ENCODE measurements at places on chromosomes 1 and 21.

GRCh38 chr21:25983745-25984144, 186.8 kb downstream of the APP start:
- no peak for DNase-seq

DNA sequence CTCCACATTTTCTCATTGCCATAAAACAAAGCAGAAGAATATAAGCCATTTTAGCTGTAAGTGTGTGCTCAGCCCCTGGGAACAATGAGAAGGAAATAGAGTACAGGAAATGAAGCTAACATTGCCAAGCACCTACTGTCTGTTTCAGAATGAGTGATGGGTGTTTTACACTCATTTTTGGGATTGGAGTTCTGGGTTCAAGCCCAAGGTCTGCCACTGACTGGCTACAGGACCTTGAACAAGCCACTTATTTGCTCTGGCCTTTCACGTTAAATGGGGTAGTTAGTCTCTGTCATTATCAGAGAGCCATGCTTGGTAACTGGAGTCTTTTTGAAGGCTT, 80.7 kb upstream of the KAZN start:
- DNase-seq = no peak

DNA sequence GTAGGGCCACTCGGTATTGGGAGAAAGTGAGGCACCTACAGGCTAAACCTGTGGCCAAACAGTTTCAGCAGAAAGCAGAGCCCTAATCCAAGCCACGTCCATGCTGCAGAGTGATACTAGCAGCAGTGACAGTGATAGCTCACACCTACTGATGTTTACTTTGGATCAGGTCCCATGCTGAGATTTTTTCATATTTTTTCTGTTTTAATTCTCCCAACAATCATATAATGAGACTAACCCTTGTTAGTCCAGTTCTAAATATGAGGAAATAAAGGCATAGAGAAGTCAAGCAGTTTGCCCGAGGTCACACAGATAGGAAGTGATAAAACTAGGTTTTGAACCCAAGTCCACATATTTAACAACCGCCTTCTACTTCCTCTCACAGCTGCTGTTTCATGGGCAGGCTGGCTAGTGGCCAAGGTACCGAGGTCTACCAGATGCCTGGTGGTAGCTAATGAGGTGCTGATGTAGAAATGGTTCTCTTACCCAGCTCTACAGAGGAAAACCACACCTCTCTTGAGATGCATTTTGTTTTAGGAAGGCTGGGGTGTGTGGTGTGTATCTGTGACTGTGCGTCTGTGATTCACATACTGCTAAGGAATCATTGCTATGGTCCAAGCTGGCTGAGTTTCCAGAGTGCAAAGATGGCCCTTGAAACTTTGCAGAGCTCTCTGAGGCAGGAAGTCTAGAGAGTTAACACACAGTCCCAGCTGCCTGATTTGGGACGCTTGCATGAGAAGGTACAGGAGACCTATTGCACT, 80.3 kb upstream of the ARTN start:
- no peak for DNase-seq

DNA sequence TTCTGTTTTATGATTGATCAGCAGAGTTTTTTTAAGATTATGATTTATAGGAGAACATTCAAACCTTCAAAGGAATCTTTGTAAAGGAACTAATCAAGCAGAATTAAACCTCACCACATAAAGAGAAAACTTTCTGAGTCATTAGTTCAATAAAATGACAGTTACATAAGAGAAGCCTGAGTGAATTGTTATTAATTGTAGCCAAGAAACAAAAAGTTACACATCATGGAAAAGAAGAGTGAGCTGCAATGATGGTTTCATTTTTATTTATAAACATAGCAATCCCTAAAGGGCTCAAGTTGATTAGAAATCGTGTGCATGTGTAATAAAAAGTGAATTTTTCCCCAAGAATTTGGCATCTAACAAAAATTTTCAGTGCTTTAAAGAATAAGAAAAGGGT, 731.4 kb downstream of the LTN1 start:
- DNase-seq = no peak

- DNase-seq = no peak
Measured at GRCh38 chr1:26017606-26018005, 4.0 kb upstream of the EXTL1 start.

- DNase-seq = no peak
Measured at GRCh38 chr21:29520171-29520570, 221.4 kb downstream of the BACH1 start.

- no peak for DNase-seq
Measured at GRCh38 chr1:84810343-84810742, 82.7 kb downstream of the LPAR3 start.

- DNase-seq = no peak
Measured at GRCh38 chr1:164958982-164959768, 397.3 kb downstream of the LMX1A start.

GRCh38 chr1:54805981-54806381, 4.9 kb upstream of the TTC22 start:
- DNase-seq = peak; percentile 39

- no peak for DNase-seq
Measured at GRCh38 chr1:7585216-7585907, 185.7 kb upstream of the VAMP3 start.

DNA sequence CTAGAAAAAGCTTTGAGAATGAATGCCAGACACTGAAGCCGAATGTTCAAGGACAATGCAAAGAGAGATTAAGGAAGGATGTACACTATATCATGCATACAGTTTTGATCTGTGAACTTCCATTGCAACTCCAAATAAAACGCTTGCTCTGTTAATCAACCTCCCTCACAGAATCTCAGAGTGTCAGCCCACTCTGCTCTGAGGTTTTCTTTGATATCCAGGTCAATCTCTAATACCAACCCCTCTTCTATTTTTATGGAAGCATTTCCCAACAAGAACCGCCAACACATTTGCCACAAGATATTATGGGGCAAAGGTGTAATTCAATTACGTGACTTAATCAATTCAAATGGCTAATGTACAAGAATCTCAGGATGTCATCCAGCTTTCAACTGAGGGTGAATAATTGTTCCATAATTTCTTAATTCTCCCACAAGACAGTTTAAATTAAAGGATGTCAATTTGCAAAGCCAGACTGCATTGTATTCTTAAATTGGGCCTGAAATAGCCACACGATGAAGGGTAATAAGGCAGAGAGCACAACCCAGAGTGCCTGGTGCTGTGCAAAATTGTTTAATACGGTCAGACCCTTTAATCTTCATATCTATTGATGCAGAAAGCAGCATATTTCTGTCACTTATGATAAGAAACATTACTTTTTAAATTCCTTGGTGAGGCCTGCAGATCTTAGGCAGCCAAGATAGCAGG, 459.2 kb upstream of the DAB1 start:
- DNase-seq = no peak

DNA sequence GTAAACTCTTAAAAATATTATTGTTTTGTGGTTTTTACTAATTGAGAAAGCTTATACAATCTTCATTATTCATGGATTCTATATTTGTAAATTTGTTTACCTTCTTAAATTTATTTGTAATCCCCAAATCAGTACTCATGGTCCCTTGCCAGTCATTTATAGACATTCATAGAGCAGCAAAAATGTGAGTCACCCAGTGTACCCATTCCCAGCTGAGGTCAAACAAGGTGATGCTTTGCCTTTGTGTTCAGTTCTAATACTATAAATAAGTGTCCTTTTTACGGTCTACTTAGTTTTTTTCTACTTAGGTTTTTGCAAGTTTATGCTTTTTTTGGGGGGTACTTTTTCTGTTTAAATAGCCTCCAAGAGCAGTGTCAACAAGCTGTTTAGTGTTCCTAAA, 36.1 kb downstream of the SORT1 start:
- DNase-seq = no peak

GRCh38 chr1:3151456-3151855, 82.5 kb downstream of the PRDM16 start:
- DNase-seq = no peak

DNA sequence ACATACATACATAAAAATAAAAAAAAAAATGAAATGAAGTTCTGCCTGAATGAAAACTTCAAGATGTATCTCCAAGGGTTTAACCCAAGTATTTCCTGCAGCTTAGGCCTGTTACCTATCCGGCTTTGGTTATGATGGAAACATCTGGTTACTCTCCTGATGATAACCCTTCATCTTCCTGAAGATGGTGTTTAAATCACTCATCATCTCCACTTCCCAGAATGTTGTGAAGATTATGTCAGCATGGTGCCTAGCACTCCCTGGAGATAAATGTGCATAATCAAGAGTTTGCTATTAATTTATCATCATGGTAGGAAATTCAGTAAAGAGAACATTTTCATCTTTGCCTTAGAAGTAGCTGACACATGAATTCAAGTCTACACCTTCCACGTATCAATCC, 52.9 kb upstream of the ZNF326 start:
- DNase-seq = no peak

DNA sequence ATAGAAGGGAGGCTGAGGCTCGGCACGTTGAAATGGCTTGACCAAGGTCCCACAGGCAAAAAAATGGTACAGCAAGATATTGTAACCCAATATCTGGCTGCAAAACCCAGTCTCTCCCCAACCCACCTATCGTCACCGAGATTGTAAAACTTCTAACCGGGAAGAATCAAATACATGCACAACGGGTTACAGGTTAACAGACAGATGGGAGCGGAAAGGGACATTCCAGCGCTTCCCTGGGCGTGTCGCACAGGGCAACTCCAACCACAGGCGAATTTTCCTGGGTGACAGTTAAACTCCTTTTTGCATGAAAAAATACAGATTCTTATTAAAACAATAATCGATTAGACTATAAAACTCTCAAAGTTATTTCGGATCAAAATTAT, 31.8 kb upstream of the JUN start:
- peak; percentile 63 for DNase-seq

GRCh38 chr21:33470701-33471100, 9.1 kb downstream of the TMEM50B start:
- no peak for DNase-seq

GRCh38 chr1:39258146-39258924, 53.8 kb downstream of the MACF1 start:
- peak; percentile 65 for DNase-seq

- DNase-seq = no peak
Measured at GRCh38 chr1:184392067-184392466, 5.2 kb downstream of the C1orf21 start.

- no peak for DNase-seq
Measured at GRCh38 chr1:87765681-87766070, 437.0 kb downstream of the LMO4 start.

DNA sequence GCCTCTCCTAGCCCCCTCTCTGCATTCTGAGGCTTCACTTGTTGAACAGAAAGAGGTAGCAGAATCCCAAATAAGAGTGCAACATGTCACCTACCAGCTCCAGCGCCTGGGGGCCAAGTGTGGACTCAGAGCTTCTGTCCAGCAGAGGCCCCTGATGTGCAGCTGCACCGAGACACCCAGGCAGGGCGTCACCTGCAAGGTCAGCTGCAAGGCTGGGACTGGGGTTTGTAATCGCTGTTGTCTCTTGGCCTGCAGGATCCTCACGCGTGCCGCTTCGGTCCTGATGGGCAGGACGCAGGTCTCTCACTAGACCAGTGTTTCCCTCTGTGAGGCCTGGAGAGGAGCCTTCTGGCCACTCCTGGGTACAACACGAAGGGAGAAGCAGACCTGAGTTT, 4.3 kb upstream of the SLX9 start:
- no peak for DNase-seq

GRCh38 chr1:87644579-87645190, 316.0 kb downstream of the LMO4 start:
- no peak for DNase-seq

GRCh38 chr1:1058921-1059493, 15.1 kb downstream of the RNF223 start:
- no peak for DNase-seq

- no peak for DNase-seq
Measured at GRCh38 chr1:24786191-24786590, 40.9 kb downstream of the CLIC4 start.

GRCh38 chr1:58727364-58727763, 27.5 kb upstream of the MYSM1 start:
- no peak for DNase-seq

- DNase-seq = no peak
Measured at GRCh38 chr1:246772686-246773085, 48.5 kb downstream of the SCCPDH start.

DNA sequence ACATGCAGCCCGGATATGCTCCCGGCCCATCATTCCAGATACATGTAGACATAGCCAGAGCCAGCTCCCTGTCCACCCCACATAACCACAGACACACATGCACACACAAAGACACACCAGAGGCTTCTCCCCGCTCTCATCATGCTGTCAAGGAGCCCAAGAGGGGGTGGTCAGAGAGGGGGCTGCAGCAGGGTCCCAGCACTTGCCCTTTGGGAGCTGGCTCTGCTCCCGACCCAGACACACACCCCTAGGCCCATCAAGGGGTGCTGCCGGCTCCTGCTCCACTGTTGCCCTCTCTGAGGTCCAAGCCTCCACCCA, 2.6 kb downstream of the PTAFR start:
- no peak for DNase-seq

DNA sequence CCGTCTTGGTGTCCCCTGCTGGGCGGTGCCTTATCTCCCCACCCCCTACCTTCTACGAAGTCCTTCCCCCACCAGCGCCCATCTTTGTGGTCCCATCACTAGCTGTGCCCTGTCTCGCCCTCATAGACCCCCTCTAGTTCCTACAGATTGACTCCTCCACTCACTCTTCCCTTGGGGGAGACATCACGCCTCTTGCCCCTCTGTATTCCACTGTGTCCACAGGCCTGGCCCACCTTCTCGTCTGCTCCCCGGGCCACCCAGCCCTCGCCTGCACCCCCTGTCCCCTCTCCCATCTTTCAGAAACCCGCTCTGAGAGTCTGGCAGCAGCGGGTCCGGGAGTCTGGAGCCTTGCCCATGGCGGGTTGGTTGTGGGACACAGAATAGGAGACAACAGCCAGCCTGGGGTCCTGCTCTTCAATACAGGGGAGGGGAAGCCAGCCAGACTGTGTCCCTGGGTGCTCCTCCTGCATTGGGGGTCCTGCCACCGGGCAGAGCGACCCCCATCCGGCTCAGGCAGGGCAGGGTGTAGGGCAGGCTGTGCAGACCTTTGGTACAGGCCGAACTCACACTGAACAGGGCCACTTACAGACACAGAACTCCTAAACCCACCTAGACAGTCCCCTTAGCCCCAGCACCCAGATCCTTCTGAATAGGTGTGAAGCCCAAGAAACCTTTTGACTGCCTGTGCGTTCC, 1.1 kb downstream of the RNF187 start:
- DNase-seq = no peak

DNA sequence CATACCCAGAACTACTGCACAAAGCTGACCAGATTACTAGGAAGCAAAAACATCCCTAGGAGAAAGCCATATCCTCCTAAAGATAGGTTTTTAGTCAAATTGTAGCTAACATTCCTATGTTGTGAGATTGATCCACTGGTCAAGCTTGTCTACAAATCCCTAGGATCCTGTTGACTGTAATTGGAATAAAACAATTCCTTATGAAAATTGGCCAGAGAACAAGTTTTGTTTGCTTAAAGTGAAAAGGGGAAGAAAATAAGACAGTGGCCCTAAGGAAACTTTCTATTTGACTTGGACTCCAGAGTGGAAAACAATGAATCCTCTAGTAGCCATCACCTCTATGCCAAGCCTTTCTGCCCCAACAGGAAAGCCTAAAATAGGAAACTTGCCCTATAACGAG, 645.2 kb upstream of the USP24 start:
- DNase-seq = no peak
